Uterus (tissue), 4 donors: ENCODE measurements at places on chromosomes 7 and 10. TPM values are rescaled to one million over a fixed set of nuclear protein-coding genes. Genes with fewer than 3 reads are reported as not detected.

The MCU gene
- 35.5 TPM for total RNA-seq

The RTKN2 gene
- total RNA-seq, result 12.0 TPM

The SUN3 gene
- total RNA-seq, result not detected

The SLC26A5 gene
- total RNA-seq, result not detected

The PDLIM1 gene
- 14.0 TPM for total RNA-seq

The KIAA1549 gene
- 6.1 TPM for total RNA-seq

The ZP3 gene
- 5.9 TPM for total RNA-seq

The PIK3CG gene
- 8.7 TPM for total RNA-seq

The GNGT1 gene
- not detected for total RNA-seq

The GFRA1 gene
- total RNA-seq, result 75.1 TPM

The MIOS gene
- 20.2 TPM for total RNA-seq

The SFTPD gene
- total RNA-seq, result not detected

The CARD11 gene
- total RNA-seq, result not detected

The SKIDA1 gene
- not detected for total RNA-seq

The RASA4B gene
- 23.6 TPM for total RNA-seq

The ADCY1 gene
- 4.1 TPM for total RNA-seq

The ALOX5 gene
- 10.3 TPM for total RNA-seq

The ZNF503 gene
- total RNA-seq, result 30.5 TPM
